ENCODE measurements at places on chromosomes 1 and 21.
A peak's percentile ranks its signal among the peaks of the same experiment; 100 is the strongest.

DNA sequence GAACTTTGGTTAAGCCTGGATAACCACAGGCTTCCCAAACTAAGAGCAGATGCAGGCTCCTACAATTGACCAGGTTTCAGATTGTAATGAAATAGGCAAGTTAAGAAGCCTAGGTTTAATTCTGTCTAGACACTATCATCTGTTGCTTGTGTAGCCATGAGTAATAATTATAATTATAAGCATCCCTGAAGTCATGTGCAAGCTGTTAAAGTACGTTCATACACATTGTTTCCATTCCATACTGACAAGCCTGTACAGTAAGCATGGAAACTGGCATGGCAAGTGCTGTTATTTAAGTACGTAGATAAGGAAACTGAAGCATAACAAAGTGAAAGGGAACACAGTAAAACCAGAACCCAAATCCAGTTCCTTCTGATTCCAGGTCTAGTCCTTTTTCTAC lies 557.2 kb upstream of the BEND5 start:
- DNase-seq: no peak

- DNase-seq: no peak
These were observed 124.5 kb downstream of the GLIS1 start for GRCh38 chr1:53614231-53615021.

DNA sequence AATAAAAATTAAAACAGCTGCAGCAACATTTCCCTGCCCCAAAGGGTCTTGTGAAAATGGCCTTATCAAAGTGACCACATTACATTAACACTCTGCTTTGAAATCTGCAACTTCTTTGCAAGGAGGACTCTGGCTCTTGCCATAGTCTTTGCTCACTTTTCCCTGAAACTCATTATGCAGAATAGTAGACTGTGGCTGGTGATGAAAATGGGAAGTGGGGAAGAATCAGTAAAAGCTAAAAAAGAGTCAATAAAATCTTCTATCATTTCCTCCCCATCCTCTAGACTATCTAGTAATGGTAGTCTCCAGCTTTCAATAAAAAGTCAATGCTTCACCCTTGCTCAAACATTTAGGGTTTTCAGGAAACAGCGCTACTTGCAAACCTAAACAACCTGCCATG lies 18.6 kb upstream of the NUP133 start:
- DNase-seq: no peak

DNA sequence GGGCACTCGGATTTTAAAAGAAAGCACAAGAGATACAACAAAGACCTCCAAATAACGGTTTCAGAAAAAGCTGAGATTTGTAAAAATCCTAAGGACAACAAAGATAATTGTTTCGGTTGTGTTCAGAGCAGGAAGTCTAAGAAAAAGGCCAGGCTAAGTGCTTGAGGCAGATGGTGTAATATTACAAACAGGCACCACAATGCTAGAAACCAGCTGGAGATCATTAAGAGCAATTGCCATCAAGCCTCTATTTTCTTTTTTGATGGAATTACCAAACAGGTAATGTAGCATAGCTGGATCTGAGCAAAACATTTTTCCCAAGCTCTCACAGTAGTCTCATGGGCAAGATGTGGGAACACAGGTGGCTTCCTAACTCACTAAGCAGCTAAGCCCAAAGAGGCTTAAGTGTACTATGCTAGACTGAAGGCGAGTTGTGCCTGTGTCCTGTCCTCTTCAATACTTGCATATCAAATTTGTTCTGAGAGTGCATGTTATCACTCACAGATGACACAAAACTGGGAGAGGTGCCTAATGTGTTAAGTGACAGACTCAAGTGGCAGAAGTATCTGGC lies 161.6 kb downstream of the GLUL start:
- DNase-seq: no peak

- DNase-seq: no peak
These were observed 41.4 kb downstream of the TRIM62 start for GRCh38 chr1:33140153-33141149.

- no peak for DNase-seq
These were observed 6.2 kb upstream of the AGTRAP start for GRCh38 chr1:11729498-11730428.

DNA sequence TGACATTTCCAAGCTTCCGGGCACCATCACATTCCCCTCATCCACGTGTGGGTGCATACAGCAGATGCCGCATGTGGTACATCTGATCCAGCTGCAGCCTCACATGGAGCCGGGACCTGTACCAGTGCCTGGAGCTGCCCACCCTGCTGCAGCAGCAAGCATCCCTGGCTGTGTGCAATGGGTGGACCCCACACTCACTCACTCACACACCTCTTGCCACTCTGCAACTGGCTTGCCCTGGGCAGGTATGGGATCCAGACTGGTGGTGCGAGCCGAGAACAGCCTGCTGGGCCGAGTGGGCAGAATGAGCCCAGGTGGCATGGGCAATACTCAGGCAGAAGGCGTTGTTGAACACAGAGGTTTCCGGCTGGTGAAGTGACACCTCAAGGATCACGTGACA lies 75.0 kb downstream of the DPYD start:
- DNase-seq: no peak

DNA sequence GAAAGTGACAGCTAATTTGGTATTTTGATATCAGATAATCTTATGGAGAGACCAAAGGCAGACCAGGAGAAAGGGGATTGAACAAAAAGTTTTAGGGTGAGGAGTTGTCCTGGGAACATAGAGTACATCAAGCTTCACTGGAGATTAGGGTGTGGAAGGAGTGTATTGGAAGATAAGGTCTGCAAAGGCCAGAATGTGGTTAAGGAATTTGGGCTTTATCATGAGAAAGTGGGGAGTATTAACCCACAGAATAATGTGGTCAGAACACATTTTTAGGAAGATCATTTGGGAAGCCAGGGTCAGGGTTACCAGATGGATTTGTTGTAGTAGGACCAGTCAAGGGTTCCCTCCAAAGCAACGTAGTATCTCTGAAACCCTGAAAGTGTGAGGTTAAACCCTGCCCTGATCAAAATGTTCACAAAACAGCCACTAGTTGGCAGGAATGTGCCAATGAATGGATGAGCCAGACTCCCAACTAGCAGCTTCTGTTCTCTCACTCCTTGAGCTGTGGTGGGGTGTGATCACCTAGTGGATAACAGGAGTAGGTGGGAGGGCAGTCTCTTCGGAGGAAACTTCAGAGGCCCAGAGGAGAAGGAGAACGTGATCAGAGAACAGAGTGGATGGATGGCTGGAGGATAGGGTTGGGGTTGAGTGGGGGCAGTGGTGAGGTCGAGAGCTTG lies 35.8 kb downstream of the SLC2A1 start:
- peak; percentile 66 for DNase-seq

GRCh38 chr1:28172713-28173150 lies 3.8 kb downstream of the PTAFR start:
- DNase-seq: no peak

DNA sequence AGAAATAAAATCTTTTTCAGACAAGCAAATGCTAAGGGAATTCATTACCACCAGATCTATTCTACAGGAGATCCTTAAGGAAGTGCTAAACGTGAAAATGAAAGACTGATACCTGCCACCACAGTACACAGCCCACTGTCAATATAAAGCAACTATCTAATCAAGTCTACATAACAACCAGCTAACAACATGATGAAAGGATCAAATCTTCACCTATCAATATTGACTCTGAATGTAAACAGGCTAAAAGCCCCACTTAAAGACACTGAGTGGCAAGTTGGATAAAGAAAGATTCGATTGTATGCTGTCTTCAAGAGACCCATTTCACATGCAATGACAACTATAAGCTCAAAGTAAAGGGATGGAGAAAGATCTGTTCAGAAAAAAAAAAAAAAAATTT lies 492.4 kb downstream of the COL11A1 start:
- no peak for DNase-seq

DNA sequence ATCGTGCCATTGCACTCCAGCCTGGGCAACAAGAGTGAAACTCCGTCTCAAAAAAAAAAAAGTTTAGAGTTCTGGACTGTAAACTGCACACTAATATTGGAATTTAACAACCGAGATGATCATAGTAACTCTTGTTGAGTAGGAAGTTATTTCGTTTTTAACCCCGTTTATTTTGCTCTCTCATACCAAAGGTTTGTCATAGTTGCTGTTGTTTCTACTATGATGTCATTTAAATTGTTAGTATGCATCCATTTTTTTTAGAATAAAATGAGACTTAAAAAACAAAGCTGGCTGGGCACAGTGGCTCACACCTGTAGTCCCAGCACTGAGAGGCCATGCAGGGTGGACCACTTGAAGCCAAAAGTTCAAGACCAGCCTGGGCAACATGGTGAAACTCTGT lies 49.3 kb downstream of the DOP1B start:
- no peak for DNase-seq

- no peak for DNase-seq
These were observed 111.7 kb downstream of the EPHB2 start for GRCh38 chr1:22822371-22822770.

DNA sequence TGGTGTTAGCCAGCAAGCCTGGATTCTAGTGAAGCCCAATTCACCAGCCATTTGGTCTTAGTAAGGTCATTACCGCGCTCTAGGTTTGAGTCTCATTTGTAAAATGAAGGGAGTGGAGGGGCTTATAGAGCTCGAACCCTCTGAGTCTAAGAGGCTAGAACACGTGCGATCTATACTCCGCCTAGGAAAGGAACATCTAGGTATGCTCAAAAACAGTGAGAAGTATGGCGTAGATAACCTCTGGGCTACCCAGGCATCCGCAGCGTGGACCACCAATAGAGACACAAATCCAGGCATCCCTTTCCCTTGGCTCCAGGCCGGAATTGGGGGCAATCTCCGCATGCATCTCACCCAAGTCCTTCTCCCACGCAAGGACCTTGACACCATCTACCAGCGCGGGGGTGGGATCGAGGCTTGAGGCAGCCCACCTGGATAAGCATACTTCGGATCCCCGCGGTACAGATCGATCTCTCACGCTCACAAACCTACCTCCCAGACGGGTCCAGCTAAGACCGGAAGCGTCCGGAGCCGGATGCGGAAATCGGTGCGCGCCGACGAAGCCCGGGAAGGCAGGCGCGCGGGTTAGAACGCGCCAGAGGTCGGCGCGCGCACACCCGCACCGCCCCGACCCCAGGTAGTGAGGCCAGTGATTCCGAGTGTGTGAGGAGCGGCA lies at the start of gene METTL25B:
METTL25B (plus strand) TSS at position 544 of the 673 bp plus-strand sequence. CDS start 636 bp downstream, outside the sequence.
- DNase-seq: peak; percentile 48

GRCh38 chr1:207869859-207870258 lies 41.1 kb downstream of the CD34 start:
- no peak for DNase-seq

DNA sequence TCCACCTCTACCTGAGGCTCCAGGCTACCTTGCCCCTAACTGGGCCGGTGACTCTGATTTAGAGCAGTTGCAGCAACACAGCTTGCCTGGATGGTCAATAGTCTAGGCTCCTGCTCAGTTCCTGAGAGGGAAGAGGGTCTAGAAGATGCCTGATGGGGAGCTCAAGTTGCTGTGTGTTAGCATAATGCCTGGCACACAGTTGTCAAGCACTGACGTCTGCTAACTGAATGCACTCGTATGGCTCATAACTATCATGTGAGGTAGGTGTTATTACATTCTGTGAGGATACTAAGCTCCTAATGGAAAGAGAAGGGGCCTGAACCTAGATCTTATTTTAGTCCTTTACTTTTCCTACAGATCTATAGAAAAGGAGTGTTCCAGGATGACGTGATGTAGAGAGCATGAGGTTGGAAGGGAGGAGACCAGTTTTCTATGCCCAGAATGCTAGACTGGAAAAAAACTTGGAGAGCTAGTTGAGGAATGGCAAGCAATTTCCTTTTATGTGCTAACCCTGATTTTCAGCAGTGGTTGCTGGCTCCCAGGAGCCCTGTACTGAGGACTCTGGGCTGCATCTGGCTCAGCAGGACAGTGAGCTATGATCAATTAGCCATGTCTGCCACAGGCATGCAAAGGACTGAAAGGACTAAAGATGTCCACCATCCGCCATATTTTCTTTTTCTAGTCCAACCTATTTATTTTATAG lies 30.0 kb downstream of the FAM78B start:
- DNase-seq: no peak

DNA sequence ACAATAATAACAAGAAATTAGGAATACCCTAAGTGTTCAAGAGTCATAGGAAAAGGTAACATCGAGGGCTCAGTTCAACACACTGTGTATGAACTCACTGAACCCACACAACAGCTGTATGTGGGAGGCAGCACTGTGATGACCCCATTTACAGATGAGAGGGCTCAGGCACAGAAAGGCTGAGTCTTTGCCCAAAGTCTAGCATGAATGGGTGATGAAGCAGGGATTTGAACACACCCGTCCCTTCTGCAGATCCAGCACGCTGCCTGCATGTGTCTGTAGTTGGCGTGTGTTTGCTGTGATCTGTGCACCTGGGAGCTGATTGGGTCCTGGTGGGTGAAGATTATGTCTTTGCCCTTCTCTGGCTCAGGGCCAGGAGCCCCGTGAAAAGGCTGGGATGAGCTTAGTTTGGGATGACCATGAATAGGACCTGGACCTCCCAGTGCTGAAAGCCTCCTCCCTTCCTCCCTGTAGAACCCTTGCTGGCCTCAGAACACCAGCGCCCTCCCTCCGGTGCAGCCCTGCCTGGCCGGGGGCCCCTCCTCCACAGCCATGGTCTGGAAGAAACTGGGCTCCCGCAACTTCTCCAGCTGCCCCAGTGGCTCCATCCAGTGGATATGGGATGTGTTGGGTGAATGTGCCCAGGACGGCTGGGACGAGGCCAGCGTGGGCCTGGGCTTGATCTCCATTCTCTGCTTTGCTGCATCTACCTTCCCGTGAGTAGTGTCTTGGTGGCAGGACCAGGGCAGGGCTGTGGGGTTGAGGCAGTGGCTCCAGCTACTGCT lies 5.2 kb downstream of the SLC66A1 start:
- no peak for DNase-seq

GRCh38 chr1:158122833-158123388 lies 57.8 kb upstream of the CD1D start:
- no peak for DNase-seq

DNA sequence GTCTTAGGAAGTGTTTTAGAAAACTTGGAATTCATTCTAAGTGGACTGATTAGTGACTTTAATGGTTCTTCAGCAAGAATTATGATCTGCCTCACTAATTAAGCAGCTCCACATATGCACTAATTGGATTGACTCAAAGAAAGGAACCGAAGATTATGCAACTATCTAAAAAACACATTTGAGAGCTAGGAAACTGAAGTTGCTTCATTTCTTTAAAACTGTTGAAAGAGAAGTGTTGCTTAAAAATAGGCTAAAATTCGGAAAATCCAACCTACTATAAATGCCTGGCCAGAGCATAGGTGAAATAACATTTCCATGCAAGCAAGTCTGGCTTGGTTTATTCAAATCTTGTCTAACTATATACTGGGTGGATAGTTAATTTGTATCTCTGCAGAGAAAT lies 502.9 kb upstream of the ZRANB2 start:
- no peak for DNase-seq

GRCh38 chr1:204080163-204080903 lies 7.4 kb downstream of the SOX13 start:
- DNase-seq: peak; percentile 70
